Activated CD8-positive, alpha-beta memory T cell treated with anti-CD3 and anti-CD28 coated beads for 1 hour (primary cell): ENCODE measurements at places on chromosomes 3 and 15.

DNA sequence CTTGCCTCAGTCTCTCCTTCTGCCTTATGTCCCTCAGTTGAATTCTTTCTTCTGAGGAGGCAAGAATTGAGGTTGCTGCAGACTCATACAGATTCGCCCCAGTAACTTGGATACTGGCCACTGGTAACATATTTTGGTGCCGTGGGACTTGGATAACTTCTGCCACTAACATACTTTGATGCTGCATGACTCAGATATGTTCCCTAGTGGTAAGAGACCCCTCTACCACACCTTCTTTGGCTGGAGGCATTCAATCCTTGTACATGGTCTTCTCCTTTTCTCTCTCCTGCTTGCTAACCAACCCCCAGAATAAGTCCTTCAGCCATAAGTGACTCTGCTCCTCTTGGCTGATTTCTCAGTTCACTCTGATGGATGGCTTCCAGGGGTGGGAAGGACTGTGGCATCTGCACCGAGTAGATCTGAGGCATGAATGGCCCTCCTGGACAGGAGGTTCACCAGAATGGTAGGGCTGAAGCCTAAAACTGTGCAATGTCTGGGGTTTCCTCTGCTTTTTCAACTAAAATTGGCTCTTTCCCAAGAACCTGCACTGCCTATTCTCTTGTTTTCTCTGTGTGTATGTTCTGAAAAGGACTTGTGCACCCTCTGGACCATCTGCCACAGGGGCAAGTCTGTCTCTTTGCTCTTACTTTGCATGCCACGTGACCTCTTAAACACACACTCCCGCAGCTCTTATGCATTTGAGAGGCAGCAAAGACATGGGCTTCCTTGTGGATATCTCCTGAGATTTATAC is 55.5 kb upstream of the FSTL1 start:
- DNase-seq: no peak

GRCh38 chr3:29683018-29683993 is 402.4 kb downstream of the RBMS3 start:
- DNase-seq: no peak

GRCh38 chr3:195159814-195160165 is 111.2 kb downstream of the XXYLT1 start:
- DNase-seq: no peak

DNA sequence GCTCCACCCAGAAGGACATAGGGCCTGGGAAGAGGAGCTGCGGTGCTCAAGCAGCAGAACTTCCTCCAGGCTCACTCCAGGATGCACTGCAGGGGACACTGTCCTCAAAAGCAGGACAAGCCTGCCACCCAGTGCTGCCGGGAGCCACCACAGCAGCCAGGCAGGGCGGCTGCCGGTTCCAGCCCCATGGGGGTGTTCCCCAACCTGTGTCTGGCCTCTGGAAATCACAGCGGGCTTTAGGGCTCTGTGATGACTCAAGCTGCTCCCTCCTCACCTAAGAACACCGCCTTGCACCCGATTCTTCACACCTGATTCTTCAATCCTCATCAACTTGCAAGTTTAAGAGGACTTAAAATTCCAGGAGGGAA is 71.9 kb upstream of the SLC6A11 start:
- no peak for DNase-seq

DNA sequence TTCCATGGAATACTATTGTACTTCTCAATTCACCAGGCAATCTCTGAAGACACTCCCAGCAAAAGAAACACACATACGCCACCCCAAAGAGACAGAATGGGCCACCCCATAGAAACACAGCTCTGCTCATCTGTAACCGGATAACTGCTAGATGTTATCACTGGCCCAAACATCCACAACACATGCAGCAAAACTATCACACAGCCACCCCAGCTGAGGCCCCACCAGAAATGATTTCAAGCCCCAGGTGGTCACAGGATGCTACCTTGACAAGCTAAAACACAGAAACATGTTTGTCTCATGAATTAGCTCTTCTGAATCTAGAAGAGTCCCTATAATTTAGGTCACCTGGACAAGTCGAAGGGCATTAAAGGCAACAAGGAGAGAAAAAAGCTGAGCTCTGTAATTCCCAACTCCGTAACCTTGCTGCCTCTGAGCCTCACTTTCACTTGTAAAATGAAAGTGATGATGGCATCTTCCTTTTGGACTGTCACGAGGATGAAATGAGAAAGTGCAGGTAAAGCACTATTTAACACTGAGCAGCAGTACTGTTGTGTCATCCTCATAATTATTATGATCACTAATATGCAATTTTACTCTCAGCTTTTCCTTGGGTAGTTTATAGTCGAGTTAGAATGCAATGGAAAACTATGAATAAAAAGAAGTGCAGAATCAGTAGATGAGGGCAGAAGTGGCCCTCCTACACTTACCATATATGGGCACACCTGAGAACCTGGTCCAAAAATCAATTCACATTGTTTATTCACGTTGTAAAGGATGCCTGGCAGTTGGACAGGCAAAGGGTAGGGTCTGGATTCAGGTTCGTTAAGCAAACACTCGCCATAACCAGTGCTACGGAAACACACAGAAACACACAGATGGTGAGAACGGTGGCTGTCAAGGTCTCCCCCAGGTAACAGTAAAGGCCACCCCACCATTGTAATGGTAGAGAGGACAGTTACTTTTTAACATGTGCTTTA is 38.6 kb downstream of the ADAMTS9 start:
- no peak for DNase-seq

DNA sequence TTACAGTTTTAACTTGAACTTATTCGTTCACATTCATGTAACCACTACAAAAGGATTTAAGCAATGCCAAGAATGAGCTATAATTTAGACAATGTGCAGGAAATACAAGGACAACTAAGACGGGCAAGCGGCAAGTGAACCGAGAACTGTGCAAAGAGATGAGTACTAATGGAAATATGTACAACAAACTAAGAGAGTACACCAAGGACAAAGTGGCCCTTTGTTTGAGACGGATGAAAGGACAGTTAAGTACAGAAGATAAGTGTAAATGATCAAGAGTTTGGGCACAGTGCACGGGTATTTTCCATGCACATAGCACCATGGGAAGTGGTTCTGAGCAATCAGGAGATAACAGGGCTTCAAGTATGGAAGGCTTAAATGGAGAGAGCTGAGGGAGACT is 281.7 kb downstream of the ROBO2 start:
- DNase-seq: no peak

DNA sequence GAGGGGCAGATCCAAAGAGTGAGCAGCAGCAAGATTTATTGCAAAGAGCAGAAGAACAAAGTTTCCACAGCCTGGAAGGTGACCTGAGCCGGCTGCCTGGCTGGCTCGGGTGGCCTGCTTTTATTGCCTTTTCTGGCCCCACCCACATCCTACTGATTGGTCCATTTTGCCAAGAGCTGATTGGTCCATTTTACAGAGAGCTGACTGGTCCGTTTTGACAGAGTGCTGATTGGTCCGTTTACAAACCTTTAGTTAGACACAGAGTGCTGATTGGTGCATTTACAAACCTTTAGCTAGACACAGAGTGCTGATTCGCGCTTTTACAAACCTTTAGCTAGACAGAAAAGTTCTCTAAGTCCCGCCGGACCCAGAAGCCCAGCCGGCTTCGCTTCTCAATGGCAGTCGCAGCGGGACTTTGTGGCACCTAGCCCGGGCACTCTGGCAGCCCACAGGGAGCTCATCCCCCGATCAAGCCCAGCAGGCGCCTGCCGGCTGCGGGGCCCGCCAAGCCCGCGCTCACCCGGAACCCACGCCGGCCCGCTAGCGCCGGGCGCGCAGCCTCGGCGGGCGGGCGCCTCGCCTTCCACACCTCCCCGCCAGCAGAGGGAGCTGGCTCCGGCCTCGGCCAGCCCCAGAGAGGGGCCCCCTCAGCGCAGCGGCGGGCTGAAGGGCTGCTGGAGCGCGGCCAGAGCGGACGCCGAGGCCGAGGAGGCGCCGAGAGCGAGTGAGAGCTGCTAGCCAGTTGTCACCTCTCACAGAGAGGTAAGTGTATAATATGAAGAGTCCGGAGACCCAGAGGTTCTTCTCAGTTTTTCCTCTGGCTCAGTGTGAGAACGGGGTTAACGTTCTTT is 339.2 kb downstream of the CHL1 start:
- DNase-seq: no peak

DNA sequence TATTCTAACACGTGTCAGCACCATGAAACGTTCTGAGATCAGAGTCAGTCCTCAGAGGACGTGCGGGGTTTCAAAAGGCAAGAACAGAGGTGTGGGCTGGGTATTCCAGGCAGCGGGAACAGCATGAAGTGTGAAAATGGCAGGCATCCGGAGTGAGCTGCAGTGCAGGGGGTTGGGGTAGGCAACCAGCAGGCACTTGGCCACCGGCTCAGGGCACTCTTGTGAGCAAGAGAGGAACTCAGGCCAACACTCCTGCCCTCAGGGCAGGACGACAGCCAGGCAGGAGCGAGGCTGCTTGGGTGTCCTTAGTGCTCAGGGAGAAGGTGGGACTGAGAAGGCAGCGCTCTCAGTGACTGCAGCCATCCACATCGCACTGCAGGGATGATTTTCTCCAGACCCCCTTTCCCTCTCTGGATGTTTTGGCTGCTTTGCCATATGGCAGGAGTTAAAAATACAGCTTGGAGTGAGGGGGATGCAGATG is 151.1 kb downstream of the NUP210 start:
- no peak for DNase-seq

DNA sequence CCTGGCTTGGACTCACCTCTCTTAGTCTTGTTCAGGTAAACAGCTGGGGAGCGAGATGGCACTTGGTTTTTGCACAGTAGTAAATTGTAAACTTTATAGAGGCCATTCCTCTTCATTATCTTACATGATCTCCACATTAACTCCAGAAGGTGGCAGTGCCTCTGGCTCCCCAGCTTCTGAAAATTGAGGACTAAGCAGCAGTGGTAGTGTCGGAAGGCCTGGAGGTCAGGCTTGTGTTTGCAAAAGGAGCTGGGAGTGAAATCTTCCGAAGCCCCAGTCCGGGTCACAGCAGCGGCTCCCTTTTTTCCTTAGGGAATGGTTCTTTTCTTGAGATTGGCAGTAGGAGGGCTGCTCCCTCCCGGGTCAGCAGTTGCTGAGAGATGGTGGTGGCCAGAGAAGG is 85.7 kb downstream of the FNDC3B start:
- no peak for DNase-seq

GRCh38 chr3:172042136-172042662 is 2.8 kb downstream of the FNDC3B start:
- no peak for DNase-seq

- no peak for DNase-seq
Observed at GRCh38 chr3:74268753-74269152, 345.7 kb downstream of the CNTN3 start.

GRCh38 chr3:149971403-149972075 is 844 bp upstream of the PFN2 start:
- no peak for DNase-seq

GRCh38 chr3:179794355-179794754 is 141.5 kb downstream of the USP13 start:
- no peak for DNase-seq

- DNase-seq: no peak
Observed at GRCh38 chr15:48385031-48385830, 54.0 kb downstream of the DUT start.

- DNase-seq: no peak
Observed at GRCh38 chr3:12489832-12490231, 5.6 kb downstream of the TSEN2 start.

DNA sequence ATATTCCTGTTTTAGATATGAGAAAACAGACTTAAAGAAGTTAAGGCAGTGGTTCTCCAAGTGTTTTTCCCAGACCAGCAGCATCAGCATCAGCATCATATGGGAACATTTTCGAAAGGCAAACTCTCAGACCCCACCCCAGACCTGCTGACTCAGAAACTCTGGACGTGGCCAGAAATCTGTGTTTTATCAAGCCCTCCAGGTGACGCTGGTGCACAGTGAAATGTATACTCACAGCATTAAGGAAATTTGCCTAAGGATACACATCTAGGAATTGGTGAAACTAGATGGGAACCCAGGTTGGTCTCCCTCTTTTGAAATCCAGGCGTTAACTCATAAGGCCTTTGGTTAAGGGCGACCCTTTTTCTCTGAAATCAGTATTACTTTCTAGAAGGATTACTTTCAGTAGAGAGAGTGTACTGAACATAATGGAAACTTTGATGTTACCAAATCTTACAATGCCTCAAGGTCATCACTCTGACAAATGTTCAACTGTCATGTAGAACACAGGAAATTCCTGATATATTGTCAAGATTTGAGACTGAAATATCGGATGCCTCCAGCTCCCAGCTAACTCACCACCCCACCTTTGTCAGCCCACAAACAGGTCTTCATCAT is 910.2 kb downstream of the ROBO1 start:
- DNase-seq: no peak

GRCh38 chr3:161576714-161577510 is 80.3 kb downstream of the OTOL1 start:
- no peak for DNase-seq

- DNase-seq: no peak
Observed at GRCh38 chr3:174020156-174020555, 622.6 kb downstream of the NLGN1 start.

DNA sequence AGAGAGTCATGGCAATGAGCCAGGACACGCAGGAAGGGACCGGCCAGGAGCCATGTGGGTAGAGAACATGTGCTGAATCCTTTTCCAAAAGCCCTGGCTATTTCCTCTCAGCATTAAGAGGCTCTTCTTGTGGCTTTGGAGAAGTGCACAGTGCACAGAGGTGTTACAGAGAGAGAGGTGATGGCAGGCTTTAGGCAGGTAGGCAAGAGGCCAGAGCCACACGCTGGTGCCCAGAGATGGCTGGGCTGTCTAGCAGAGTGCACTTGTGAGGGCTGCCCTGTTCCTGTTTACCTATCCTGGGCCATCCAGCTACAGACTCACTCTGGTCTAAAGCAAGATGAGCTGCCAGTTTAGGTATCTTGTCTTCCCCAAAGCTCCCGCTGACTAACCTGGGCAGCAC is 402.6 kb downstream of the OCA2 start:
- DNase-seq: no peak

GRCh38 chr3:153078826-153079225 is 83.2 kb upstream of the RAP2B start:
- no peak for DNase-seq

GRCh38 chr3:5213574-5213966 is 26.1 kb downstream of the EDEM1 start:
- no peak for DNase-seq

DNA sequence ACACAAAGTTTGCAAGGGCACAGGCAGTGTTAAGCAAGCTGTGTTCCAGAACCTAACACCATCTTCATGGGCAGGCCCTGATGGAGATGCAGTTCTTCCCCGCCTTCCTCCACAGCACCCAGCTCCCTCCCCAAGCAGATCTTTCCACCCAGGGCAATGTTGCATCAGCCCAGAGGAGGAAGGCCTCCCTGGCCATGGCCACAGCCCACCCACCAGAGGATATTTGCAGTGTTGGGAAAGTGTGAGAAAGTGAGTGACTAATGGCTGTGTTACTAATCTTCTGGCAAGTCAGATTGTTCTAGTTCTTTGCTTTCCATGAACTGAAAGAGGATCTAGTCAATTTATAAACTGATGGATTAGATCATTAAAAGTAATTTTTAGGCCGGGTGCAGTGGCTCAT is 42.0 kb upstream of the ATP10A start:
- DNase-seq: no peak
